ENCODE measurements at places on chromosomes 6 and 20. TPM values are rescaled to one million over a fixed set of nuclear protein-coding genes. Genes with fewer than 3 reads are reported as not detected.

Gene SYCP2
- 2.1 TPM for total RNA-seq

Gene TMEM217
- 5.0 TPM for total RNA-seq

Gene FAM135A
- total RNA-seq: 16.5 TPM

Gene TCP11
- 0.43 TPM for total RNA-seq

Gene NRSN1
- total RNA-seq: not detected

Gene CAGE1
- total RNA-seq: 0.19 TPM

Gene HLA-DQA2
- not detected for total RNA-seq

Gene TREML2
- total RNA-seq: not detected

Gene SLC17A1
- not detected for total RNA-seq

Gene SNAI1
- 13.0 TPM for total RNA-seq

Gene GSTA1
- total RNA-seq: not detected

Gene MSH5
- total RNA-seq: 18.4 TPM

Gene RAB44
- not detected for total RNA-seq

Gene FERMT1
- not detected for total RNA-seq

Gene GABRR1
- total RNA-seq: not detected

Gene BPIFA3
- total RNA-seq: not detected

Gene KCNS1
- total RNA-seq: 0.26 TPM

Gene BPIFB2
- not detected for total RNA-seq

Gene PRIM2
- 11.9 TPM for total RNA-seq

Gene FAM83C
- not detected for total RNA-seq

Gene SLC23A2
- total RNA-seq: 22.2 TPM

Gene KCNK5
- total RNA-seq: not detected

Gene TMC2
- total RNA-seq: not detected

Gene XKR7
- not detected for total RNA-seq

All from osteocyte (in vitro differentiated cells).